Thoracic aorta (tissue), 2 donors: ENCODE measurements at places on chromosomes 12 and 14. TPM values are rescaled to one million over a fixed set of nuclear protein-coding genes. Genes with fewer than 3 reads are reported as not detected.

GRCh38 chr12:6828781-6829535, 751 bp downstream of the P3H3 start:
- peaks cover 12% of the 10 kb centered on the region for H3K36me3 ChIP-seq
- peak overlapping the region; percentile 84 for H3K4me3 ChIP-seq
- H3K27me3 ChIP-seq, result no peaks in the 10 kb centered on the region
- peaks cover 41% of the 10 kb centered on the region for H3K4me1 ChIP-seq
- no peak for DNase-seq
- H3K27ac ChIP-seq, result peak overlapping the region; percentile 89

The COL2A1 gene
- not detected for total RNA-seq

- H3K4me1 ChIP-seq, result no peaks in the 10 kb centered on the region
- no peak for DNase-seq
- no peaks in the 10 kb centered on the region for H3K27me3 ChIP-seq
- no peak overlapping the region for H3K27ac ChIP-seq
- H3K36me3 ChIP-seq, result no peaks in the 10 kb centered on the region
- H3K4me3 ChIP-seq, result no peak overlapping the region
Measured at GRCh38 chr14:65750906-65751305, 338.4 kb downstream of the FUT8 start.

DNA sequence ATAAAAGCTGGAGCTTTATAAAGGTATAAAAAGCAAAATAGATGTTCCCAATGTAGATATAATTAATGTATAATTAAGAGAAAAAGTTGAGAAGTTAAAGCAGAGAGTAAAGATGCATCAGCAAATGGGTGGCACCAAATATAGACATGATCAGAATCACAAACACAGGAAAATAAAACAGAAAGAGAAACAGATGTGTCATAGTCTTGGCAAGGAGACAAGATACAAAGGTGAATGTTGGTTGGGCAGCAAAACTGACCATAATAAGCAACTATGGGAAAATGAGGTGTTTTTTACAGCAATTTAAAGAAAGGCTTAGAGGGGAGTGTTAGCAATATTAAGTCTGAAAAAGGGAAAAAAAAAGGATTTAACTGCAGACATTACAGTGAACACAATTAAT, 135.4 kb upstream of the CLEC14A start:
- no peaks in the 10 kb centered on the region for H3K27me3 ChIP-seq
- H3K27ac ChIP-seq, result no peak overlapping the region
- no peaks in the 10 kb centered on the region for H3K4me1 ChIP-seq
- no peak for DNase-seq
- H3K36me3 ChIP-seq, result no peaks in the 10 kb centered on the region

The OTX2 gene
- not detected for total RNA-seq

DNA sequence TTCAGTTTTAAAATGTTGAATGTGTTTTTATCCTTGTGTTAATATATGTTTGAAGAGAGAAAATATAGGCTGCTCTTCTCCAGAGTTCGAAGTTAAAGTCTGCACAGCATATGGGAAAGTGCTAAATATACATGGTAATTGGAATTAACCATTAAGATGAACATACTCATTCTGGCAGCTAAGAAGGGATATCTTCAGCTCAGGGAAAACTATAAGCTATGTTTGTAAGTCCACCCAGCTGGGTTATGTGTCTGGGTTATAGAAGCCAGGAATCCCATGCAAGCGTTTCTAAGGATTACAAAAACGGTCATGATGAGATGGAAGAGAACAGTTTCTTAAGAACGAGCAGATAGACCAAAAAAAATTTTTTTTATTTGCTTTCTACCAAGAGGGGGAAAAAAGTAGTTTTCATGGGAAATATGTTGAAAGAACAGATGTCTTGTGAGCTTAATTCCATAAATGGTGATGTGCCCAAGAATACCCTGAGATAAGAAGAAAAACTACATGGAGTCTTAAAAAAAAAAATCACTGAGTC, 198.9 kb downstream of the FBXL14 start:
- no peaks in the 10 kb centered on the region for H3K27me3 ChIP-seq
- H3K27ac ChIP-seq, result no peak overlapping the region
- H3K36me3 ChIP-seq, result no peaks in the 10 kb centered on the region
- no peaks in the 10 kb centered on the region for H3K4me1 ChIP-seq
- no peak for DNase-seq

The PTPN6 gene
- total RNA-seq, result 19.0 TPM

- no peak overlapping the region for H3K4me3 ChIP-seq
- H3K36me3 ChIP-seq, result no peaks in the 10 kb centered on the region
- no peak for DNase-seq
- H3K4me1 ChIP-seq, result no peaks in the 10 kb centered on the region
- H3K27me3 ChIP-seq, result no peaks in the 10 kb centered on the region
- H3K27ac ChIP-seq, result no peak overlapping the region
Measured at GRCh38 chr14:99062772-99063418, 209.1 kb downstream of the BCL11B start.

The SLC22A17 gene
- total RNA-seq, result 72.3 TPM

The ADSS1 gene
- 30.8 TPM for total RNA-seq

- no peaks in the 10 kb centered on the region for H3K27me3 ChIP-seq
- no peak for DNase-seq
- peaks cover 23% of the 10 kb centered on the region for H3K4me1 ChIP-seq
Measured at GRCh38 chr12:75505706-75506312, 5.6 kb downstream of the KRR1 start.

The SYCP3 gene
- total RNA-seq, result not detected

DNA sequence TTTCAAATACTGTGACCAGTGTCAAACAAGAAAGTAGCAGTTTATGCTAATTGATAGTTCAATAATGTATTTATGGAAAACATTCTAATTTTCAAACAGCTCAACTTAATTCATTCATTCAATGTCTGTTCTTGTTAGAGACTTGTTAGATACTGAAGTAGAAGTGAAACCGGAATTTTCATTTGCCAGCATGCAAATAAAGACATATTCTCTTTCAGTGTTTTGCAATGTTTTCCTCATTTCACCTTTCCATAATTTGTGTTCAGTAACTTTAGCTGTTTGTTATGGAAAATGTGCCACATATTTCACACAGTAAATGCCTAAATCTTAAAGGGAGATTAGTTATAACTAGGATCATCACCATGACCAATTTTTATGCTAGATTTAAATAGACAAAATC, 21.2 kb downstream of the TAS2R50 start:
- no peak overlapping the region for H3K4me3 ChIP-seq
- no peaks in the 10 kb centered on the region for H3K36me3 ChIP-seq
- no peak overlapping the region for H3K27ac ChIP-seq
- no peaks in the 10 kb centered on the region for H3K27me3 ChIP-seq
- no peaks in the 10 kb centered on the region for H3K4me1 ChIP-seq

DNA sequence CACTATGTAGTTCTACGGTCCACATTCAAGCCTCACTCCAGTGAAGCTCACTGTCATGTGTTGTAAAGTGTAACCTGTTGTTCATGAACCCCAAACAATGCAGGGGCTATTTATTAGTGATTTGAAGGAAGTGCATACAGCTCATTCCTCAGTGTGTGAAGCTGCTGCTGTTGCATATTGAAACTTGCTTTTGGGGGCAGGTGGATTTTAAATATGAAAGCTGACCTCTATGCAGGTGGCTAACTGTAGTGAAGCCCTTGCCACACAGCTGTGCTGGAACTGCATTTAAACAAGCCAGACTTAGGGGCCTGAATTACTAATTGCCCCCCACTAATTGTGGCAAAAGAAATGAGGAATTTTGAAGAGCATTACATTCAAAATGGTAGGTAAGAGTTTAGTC, 226.3 kb downstream of the ATP23 start:
- no peaks in the 10 kb centered on the region for H3K36me3 ChIP-seq
- no peaks in the 10 kb centered on the region for H3K4me1 ChIP-seq
- H3K4me3 ChIP-seq, result no peak overlapping the region
- H3K27ac ChIP-seq, result no peak overlapping the region
- no peak for DNase-seq

GRCh38 chr12:96462571-96463280, 26.7 kb upstream of the CFAP54 start:
- H3K36me3 ChIP-seq, result no peaks in the 10 kb centered on the region
- H3K4me1 ChIP-seq, result no peaks in the 10 kb centered on the region
- no peaks in the 10 kb centered on the region for H3K27me3 ChIP-seq
- DNase-seq, result no peak
- no peak overlapping the region for H3K4me3 ChIP-seq

The SLC38A4 gene
- not detected for total RNA-seq

The PROX2 gene
- not detected for total RNA-seq

The INHBE gene
- total RNA-seq, result not detected

GRCh38 chr14:58738189-58738836, 100.6 kb downstream of the DACT1 start:
- no peak for DNase-seq
- H3K27me3 ChIP-seq, result no peaks in the 10 kb centered on the region
- H3K36me3 ChIP-seq, result no peaks in the 10 kb centered on the region
- no peak overlapping the region for H3K27ac ChIP-seq
- no peak overlapping the region for H3K4me3 ChIP-seq
- peaks cover 5% of the 10 kb centered on the region for H3K4me1 ChIP-seq

GRCh38 chr12:72839696-72840095, 567.5 kb downstream of the TRHDE start:
- no peak for DNase-seq
- no peaks in the 10 kb centered on the region for H3K4me1 ChIP-seq
- H3K4me3 ChIP-seq, result no peak overlapping the region
- no peaks in the 10 kb centered on the region for H3K36me3 ChIP-seq

DNA sequence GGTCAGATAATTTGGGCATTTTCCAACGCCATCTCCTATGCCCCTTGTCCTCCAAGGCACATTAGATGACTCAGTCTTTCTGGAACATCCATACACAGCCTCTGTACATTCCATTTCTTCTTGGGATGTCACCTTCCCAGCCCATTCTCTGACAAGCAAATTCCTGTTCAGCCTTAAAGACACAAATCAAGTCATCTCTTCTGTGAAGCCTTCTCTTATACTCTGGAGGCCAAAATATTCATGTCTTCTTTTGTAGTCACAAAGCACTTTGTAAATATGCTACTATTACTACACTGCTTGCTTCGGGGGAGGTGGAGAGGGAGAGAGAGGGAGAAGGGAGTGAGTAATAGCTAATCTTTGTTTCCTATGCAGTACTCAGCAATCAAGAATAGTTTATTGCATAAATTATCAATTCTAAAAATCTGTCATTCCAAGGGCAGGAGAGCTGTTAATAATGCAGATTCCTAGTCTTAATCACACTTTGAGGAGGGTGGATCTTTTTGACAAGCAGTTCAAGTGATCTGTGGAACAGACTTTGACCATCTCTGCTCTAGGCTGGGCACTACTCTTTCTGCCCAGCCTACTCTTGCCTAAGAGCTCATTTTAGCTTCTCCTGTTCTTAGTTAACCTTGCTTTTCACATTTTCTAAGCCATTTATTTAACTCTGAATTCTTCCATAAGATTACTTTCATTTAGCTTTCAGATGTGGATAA, 27.9 kb downstream of the KCNMB4 start:
- no peak overlapping the region for H3K27ac ChIP-seq
- no peaks in the 10 kb centered on the region for H3K36me3 ChIP-seq
- H3K27me3 ChIP-seq, result no peaks in the 10 kb centered on the region
- no peak overlapping the region for H3K4me3 ChIP-seq
- no peaks in the 10 kb centered on the region for H3K4me1 ChIP-seq

- DNase-seq, result no peak
- no peak overlapping the region for H3K4me3 ChIP-seq
- H3K27ac ChIP-seq, result no peak overlapping the region
- H3K4me1 ChIP-seq, result no peaks in the 10 kb centered on the region
- H3K36me3 ChIP-seq, result no peaks in the 10 kb centered on the region
Measured at GRCh38 chr12:120328228-120328627, 649 bp upstream of the PLA2G1B start.

The LRRIQ1 gene
- 0.42 TPM for total RNA-seq

The ZNF891 gene
- 4.3 TPM for total RNA-seq

- no peak for DNase-seq
- H3K27me3 ChIP-seq, result no peaks in the 10 kb centered on the region
- no peak overlapping the region for H3K27ac ChIP-seq
- H3K4me1 ChIP-seq, result no peaks in the 10 kb centered on the region
Measured at GRCh38 chr14:94390372-94391086, 2.1 kb upstream of the SERPINA1 start.

GRCh38 chr12:92928421-92928961, 604 bp downstream of the EEA1 start:
- DNase-seq, result no peak
- peak overlapping the region; percentile 92 for H3K27ac ChIP-seq
- no peaks in the 10 kb centered on the region for H3K36me3 ChIP-seq
- no peaks in the 10 kb centered on the region for H3K27me3 ChIP-seq
- peaks cover 35% of the 10 kb centered on the region for H3K4me1 ChIP-seq
- H3K4me3 ChIP-seq, result peak overlapping the region; percentile 77

DNA sequence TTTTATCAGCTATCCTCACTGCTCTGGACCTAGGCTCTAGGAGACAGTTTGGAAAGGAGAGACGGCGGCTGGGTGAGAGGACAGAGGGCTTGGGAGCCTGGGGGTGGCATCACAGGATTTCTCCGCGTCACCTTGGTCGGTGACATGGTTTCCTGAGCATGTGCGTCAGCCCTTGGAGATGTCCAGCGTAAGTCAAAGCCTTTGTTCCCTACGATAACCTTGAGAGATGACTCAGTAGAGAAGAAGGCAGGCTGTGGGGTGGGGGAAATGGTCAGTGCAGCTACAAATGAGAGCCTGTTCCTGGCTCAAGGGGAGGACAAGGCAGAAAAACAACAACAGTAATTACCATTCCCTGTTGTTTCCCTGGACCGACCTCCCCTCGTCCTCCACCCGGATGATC, 90.2 kb upstream of the TBX3 start:
- no peak overlapping the region for H3K4me3 ChIP-seq
- no peaks in the 10 kb centered on the region for H3K27me3 ChIP-seq
- H3K27ac ChIP-seq, result no peak overlapping the region
- H3K36me3 ChIP-seq, result no peaks in the 10 kb centered on the region
- no peaks in the 10 kb centered on the region for H3K4me1 ChIP-seq
- no peak for DNase-seq

DNA sequence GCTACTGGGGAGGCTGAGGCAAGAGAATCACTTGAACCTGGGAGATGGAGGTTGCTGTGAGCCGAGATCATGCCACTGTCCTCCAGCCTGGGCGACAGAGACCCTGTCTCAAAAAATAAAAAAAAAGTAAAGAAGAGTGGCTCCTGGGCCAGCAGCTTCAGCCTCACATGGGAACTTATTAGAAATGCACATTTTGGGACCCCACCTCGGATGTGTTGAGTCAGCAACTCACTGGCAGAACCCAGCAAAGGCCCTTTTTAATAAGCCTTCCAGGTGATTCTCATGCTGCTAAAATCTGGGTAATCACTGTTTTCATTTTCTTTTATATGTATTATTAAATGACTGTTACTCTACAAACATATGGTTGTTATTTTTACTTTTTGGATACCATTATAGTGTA, 41.6 kb downstream of the TBK1 start:
- DNase-seq, result no peak
- peaks cover 9% of the 10 kb centered on the region for H3K4me1 ChIP-seq
- no peak overlapping the region for H3K27ac ChIP-seq
- H3K27me3 ChIP-seq, result no peaks in the 10 kb centered on the region
- peaks cover 38% of the 10 kb centered on the region for H3K36me3 ChIP-seq

The ATG101 gene
- total RNA-seq, result 43.0 TPM

DNA sequence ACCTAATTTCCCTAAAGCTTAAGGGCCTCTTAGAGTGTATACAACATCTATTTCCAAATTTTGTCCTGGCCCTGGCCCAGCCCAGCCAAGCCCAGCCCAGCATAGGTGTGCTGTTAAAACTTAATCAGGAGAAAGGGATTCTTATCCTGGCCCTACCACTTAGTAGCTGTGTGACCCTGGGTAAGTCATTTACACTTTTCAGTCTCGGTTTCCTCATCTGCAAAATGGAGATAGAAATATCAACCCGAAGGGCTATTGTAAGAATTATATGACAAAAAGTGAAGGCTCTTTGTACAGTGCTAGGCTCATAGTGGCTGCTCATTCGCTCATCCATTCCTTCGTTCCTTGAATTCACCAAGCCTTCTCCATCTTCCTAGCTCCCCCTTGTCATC, 442 bp downstream of the ERG28 start:
- peak overlapping the region; percentile 73 for H3K27ac ChIP-seq
- no peaks in the 10 kb centered on the region for H3K36me3 ChIP-seq
- no peak for DNase-seq
- no peaks in the 10 kb centered on the region for H3K27me3 ChIP-seq
- H3K4me3 ChIP-seq, result peak overlapping the region; percentile 77
